ENCODE measurements at places on chromosomes 2 and 18. TPM values are rescaled to one million over a fixed set of nuclear protein-coding genes. Genes with fewer than 3 reads are reported as not detected.

ABCG5 gene
- not detected for total RNA-seq

GRCh38 chr2:69297216-69297615 lies 89.8 kb downstream of the GFPT1 start:
- no peak for DNase-seq
- H3K36me3 ChIP-seq, result no peaks in the 10 kb centered on the region
- no peak overlapping the region for H3K27ac ChIP-seq
- peaks cover 23% of the 10 kb centered on the region for H3K27me3 ChIP-seq

- H3K4me1 ChIP-seq, result no peaks in the 10 kb centered on the region
- H3K27me3 ChIP-seq, result no peaks in the 10 kb centered on the region
- no peak for DNase-seq
These were observed 476.3 kb downstream of the SOX11 start for GRCh38 chr2:6168485-6168884.

MOCOS gene
- total RNA-seq, result 1.2 TPM

DNA sequence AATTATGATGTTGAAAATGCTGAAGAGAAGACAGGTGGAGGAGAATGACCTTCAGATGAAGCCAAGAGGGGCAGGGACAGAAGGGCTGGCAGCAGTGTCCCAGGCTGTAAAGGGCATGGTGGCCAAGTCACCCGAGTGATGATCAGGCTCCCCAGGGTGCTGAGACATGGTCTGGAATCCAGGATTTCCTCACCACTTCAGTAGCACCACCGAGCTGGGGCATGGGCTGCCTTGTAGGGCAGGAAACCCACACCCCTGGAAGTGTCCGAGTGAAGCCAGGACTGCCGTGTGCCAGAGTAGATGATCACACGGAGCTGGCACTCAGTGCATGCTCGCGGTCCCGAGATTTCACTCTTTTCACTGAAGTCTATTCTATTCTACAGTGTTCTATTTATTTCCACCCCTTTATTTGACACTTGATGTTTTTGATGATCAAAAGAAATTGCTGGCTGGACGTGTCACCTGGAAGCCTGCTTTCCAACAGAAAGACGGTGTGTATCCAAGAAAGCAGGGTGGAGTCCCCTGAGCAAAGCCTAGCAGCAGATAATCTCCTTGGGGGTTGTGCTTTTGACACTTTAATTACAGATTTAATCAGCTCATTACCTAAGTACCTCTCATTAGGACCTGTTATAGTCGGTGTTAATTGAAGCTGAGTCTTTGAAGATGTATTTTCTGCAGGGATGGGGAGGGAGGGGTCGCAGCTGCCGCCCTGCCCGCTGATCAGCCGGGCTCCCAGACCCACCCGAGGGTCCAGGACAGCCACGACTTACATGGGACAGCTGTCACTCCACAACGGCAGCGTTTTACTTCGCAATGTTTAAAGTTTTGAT lies 92.3 kb downstream of the SEPTIN10 start:
- DNase-seq, result no peak
- no peak overlapping the region for H3K27ac ChIP-seq
- H3K36me3 ChIP-seq, result no peaks in the 10 kb centered on the region
- no peaks in the 10 kb centered on the region for H3K27me3 ChIP-seq
